CD4-positive, alpha-beta T cell treated with Interleukin-12 subunit alpha and Interleukin-12 subunit beta, for 1 hour (primary cell): ENCODE measurements at places on chromosomes 2 and 18.

DNA sequence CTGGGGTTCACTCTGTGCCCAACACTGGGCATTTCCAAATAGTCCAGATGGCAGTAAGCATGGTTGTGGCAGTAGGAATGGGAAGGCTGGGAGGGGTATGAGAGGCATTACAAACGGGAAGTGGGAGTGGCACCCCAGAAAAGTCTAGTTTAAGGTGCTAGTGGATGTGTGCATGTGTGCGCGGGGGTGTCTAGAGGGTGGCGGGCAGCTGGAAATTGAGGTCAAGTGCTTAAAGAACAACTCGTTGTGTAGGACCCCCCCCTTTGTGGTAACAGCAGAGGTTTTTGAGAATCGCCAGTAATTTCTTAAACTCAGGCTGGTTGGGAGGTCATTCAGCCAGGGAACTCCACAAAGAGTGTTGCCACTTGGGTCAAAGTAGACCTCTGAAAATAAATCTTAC is 69.9 kb downstream of the RHBDD1 start:
- no peak for DNase-seq

GRCh38 chr2:231554748-231555545 is 24.7 kb upstream of the NMUR1 start:
- DNase-seq = no peak

DNA sequence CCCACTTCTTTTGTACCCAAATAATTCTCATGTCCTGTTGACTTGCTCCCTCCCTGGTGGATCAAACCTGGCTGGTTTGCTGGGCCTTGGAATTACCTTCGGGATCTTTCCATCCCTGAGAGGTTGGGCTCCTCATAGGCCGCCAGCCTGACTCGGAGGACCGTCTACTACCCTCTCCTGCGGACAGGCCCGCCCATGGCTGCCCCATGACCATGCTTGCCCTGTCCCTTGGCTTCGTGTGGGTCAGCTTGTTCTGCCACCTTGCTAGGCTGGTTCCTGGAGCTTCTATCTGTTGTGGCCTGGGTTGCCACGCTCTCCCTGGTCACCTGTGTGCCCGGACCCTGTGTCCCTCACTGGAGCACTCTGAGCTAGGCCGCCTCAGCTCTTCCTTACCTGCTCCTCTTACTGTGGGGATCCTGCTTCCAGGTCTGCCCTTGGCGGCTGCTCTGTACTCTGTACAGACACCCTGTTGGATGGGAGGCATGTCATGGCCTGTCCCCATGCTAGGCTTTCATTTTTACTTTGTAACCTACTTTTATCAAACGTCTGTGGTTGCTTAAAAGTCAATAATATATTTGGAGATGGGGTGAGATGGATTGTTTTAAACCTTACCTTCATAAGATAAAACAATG is 29.7 kb upstream of the FHL2 start:
- DNase-seq = no peak

DNA sequence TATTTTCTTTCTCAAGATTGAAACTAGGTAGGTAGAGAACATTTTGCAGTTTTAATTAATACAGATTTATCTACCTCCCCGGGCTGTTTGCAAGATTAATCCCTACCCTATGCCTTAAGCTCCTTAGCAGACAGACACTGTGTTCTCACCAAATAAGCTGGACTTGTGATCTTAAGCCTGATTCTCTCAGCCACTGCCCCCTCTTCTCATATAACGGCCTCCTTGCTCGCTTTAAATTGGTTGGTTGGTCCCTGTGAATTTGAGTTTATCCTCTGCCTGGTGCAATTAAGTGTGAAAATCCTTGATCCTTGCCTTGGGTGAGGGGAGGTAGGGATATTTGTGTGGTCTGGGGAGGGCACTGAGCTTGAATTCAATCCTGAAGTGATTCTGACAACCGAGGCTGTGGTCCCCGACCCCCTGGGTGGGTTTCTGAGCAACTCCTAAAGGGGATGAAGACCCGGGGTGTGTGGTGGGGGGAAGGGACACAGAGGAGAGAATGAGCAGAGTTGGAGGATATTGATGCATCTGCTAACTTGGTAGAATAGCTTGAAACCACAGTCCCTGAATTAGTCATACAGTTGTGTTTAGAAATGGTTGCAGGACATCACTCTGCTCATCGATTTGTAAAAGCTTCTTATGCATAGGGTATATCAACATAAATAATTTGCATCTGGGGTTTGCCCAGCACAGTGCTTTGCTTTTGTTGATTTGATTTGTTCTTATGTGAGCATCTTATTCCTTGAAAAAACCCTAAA is 36.9 kb upstream of the NCKAP5 start:
- DNase-seq = no peak

DNA sequence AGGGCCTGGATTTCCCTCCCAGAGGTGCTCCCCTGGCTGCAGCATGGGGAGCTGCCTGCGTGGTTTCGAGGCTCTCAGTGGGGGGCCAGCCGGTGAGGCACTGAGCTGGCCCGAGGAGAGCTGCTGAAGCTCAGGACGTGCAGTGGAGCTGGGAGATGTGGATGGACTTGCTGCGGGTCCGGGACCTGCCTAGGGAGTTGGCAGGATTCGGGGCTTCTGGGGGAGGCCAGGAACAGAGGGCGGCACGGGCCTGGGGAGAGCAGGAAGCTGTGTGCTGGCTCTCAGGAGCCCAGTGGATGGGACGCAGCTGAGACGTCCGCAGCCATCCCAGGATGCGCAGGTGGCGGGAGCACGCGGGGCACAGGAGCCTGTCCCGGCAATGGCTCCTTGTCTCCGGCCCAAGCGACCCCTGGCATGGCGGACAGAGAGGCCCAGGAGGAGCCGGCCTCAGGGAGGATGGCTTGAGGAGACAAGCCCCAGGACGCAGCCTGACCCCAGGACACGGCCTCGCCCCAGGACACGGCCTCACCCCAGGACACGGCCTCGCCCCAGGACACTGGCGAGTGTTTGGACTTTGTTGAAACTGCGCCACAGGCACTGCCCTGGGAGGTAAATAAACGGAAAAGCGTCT is 116.1 kb downstream of the NFATC1 start:
- DNase-seq = no peak
